ENCODE measurements at places on chromosomes 6 and 20.

DNA sequence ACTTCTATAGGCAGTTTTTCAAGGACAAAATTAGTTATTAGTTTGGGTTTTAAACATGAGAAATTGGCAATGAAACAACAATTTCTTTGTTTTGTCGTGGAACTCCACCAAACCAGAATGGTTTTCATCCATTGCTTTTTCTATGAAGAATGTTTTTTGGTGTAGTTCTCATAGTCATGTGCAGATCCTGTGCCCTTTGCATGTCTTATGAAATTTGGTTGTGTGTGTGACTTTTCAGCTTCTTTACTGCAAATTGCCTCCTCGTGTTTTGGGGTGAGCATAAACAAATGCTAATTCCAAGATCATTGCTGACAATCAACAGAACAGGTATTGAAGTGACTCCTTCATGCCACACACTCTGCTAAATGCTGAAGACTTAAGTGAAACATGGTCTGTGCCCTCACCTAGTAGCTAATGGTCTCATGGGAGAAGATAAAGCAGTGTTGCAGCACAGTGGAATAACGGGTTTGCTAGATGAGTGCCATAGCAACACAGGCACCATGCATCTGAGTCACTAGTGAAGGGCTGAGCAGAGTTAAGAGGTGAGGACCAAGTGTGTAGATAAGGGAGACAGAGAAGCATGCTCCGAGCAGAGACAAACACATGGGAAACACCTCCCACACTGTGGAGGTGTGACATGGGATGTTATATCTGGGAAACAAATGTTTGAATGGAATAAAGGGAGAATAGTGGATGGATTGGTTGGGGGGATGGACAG is 120.0 kb downstream of the SLC16A10 start:
- DNase-seq = no peak

DNA sequence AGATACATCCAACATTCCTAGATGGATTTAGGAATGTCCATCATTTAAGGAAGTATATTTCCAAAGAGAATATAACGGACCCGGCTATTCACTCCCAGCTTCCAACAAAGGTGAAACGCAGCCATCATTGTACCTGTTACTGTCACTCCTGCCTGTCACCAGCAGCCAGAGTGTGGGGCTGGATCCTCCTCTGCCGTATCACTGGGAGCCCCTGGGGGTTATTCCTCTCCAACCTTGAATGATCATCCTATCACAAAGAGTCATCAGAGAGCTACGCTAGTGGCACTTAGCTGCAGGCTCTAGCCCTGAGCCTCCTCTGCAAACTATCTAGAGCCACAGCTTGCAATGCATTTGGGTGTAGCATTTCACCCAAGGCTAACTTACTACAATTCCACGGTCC is 73.6 kb upstream of the NHSL1 start:
- no peak for DNase-seq

- DNase-seq = no peak
Measured at GRCh38 chr20:48065833-48066232, 280.6 kb upstream of the SULF2 start.

- DNase-seq = no peak
Measured at GRCh38 chr6:141610741-141611140, 522.0 kb upstream of the GJE1 start.

GRCh38 chr20:54346276-54346675 is 129.1 kb upstream of the DOK5 start:
- no peak for DNase-seq

- no peak for DNase-seq
Measured at GRCh38 chr20:56422076-56422823, 10.2 kb downstream of the CASS4 start.

Measured in C1 segment of cervical spinal cord (tissue), 14 donors.